LNCaP clone FGC (cell line): ENCODE measurements at places on chromosomes 2 and 18.

DNA sequence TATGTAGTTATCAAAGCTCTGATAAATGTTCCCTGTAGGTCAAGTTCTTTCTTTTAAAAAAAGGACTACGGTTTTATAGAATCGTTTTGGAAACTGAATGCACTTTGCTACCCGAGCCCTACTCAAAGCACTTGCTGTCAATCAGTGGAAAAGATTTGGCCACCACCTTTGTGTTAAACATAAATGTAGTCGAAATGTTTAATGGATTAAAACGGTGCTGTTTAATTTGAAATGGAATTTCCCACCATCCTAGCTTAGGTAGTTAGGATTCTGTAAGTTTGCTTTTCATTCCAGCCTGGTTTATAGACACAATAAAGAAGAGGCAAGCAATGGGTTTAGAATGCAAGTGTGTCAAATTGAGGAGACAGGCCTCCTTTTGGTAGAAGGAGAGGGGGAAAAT lies 69.4 kb upstream of the MMADHC start:
- DNase-seq: no peak

GRCh38 chr2:524442-524841 lies 152.8 kb downstream of the TMEM18 start:
- no peak for DNase-seq

- DNase-seq: no peak
Measured at GRCh38 chr2:189234991-189235390, 55.4 kb upstream of the COL5A2 start.

DNA sequence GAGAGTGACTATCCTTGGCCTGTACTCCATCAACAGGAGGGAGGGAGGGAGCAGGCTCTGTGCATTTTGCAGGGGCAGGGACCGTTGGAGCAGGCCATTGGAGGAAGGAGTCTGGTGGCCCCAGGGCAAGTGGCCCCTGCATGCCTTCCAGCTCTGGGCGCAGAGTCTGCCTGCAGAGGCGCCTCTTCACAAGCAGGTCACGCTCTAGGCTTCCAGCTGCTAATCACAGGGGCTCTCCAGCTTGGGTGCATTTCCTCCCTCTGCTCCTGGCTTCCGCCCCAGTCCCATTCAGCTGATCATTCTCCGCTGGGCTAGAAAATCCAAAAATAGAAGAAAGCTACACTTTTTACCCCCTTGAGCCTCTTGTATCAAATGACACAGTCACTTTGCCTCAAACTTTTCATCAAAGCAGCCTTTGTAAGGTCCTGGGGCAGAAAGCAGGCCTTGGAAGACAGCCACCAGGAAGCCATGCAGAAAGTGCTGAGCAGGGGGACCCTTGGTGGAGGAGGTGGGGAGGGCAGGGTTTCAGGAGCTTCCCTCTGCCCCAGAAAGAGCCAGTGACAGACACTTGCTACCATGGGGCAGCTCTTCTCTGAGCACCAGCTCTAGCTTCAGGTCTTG lies 11.3 kb downstream of the TMEM247 start:
- no peak for DNase-seq

GRCh38 chr18:28725876-28726275 lies 548.9 kb upstream of the CDH2 start:
- no peak for DNase-seq
